ENCODE measurements at places on chromosomes 3 and 15.

DNA sequence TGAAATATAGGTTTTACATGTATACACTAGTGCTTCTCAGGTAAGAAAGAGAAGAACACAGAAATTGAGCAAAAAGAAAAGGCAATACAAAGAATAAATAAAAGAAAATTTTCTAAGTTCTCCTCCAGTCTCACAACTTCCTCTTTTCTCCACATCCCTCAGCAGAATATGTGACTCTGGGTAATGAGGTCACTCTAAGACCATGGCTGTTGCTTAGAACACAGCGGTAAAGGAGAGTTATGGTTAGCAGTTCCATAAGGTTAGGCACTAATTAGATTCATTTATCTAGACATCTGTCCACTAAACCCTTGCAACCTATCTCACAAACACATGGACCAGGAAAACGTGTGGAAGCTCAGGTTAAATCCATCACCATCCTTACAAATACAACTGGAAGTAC lies 47.9 kb downstream of the IGSF11 start:
- DNase-seq, result no peak

DNA sequence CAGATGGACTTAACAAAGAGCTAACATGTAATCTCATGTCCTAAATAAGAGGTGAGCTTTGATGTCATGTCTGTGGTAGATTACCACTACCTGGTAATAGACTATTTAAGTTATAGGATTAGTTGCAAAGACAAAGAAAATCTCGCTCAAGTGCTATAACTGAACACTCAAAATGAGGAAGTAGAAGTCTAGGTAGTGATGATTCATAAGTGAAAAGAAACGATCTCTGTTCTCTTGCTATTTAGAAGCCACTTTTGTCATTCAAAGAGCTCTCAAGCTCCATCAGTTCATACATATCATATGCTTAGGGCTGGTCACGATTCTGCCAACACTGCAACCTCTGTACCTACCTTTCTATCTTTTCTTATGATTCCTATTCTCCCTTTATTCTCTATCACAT lies 110.9 kb downstream of the EDEM1 start:
- DNase-seq, result no peak

DNA sequence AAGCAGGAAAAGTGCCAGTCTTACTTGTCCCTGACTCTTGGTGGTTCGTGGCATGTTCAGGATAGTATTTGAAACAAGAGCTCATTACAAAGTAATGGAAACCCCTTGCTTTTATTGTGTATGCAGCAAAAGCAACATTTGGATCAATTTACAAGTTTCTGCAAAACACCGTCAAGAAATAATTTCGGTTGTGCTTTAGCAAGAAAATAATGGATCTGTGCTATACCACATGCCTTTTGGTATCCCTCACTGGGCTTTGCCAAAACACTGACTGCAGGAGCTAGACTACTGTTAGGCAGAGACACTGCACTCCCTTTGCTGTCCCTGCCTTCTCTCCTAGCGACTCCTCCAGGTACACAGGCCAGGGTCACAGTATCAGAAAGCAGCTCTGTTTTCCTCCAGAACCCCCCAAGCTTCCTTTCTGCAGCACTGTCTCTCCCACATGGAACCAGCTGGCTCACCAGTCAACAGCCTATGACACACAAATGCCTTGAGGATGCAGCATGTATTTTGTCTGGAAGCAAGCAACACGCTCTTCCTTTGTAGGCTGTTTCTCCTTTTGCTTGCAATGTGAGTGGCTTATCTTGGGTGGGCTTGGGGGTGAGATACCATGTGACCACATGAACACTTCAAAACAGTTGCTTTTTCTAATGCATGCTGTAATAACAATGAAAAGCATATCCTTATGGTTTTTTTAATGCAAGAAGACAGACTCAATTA lies 111.4 kb downstream of the PGPEP1L start:
- no peak for DNase-seq

DNA sequence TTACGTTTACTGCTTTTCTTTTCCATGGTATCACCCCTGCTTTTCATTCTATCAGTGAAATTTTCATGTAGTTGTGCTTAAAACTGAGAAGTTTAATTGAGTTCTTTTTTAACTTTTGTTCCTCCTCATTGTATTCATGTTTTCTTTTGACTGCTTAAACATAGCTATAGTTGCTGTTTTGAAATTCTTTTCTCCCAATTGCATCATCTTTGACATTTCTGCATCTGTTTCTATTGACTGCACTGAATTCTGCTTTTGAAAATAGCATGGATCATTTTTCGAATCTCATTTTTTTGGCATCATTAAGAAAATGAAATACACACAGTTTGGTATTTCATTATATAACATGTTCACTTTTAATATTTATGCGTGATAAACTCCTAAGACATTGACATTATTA lies 694.9 kb downstream of the MECOM start:
- DNase-seq, result no peak

- DNase-seq, result no peak
These were observed 328.4 kb upstream of the NECTIN3 start for GRCh38 chr3:110743202-110743601.

DNA sequence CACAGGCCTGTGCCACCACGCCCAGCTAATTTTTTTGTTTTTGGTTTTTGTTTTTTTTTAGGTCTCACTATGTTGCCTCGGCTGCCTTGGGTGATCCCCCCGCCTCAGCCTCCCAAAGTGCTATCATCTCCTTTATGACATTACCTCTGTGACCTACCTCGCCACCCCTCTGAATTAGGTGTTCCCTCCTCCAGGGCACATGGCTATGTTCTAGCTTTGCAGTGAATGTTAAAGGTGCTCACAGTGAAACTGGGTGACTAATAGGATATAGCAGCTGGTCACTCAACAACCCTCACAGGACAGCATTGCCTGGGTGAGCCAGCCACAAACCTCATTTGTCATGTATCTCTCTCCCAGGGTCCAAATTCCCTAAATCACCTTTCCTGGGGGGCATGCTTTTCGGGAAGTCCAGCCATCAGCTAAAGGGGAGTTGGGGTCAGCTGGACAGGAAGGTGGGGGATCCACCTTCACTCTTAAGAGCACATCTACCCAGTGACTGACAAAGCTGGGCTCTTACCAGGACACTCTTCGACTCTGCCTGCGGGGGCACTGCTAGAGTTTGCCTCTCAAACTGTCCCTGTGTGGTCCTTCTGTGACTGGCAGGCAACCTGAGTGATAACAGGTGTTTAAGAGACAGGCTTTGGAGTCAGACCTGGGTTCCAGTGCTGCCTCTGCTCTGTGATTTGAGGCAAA lies 1.6 kb upstream of the TTLL3 start:
- no peak for DNase-seq

- DNase-seq, result no peak
These were observed 10.5 kb upstream of the EPHA6 start for GRCh38 chr3:96803870-96804269.

GRCh38 chr3:160224811-160225175 lies 429 bp upstream of the C3orf80 start:
- no peak for DNase-seq

GRCh38 chr15:69675731-69676130 lies 223.1 kb downstream of the RPLP1 start:
- DNase-seq, result no peak

GRCh38 chr15:50315814-50316630 lies 39.0 kb downstream of the GABPB1 start:
- DNase-seq, result no peak

DNA sequence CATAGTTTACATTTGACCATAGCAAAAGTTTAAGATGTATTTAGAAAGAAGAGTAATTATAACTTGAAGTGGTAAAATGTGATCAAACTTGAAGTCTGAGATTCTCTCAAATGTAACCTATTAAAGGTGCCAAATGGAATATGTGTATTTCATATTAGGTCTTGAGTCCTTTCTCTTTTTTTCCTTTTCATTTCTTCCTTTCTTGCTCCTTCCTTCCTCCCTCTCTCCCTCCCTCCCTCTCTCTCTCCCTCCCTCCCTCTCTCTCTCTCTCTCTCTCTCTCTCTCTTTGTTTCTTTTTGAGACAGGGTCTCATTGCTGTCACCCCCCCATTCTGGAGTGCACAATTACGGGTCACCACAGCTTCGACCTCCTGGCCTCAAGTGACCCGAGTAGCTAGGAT lies 47.7 kb downstream of the MAP2K5 start:
- DNase-seq, result no peak

- no peak for DNase-seq
These were observed 10.7 kb upstream of the SLC15A2 start for GRCh38 chr3:121883507-121883906.

DNA sequence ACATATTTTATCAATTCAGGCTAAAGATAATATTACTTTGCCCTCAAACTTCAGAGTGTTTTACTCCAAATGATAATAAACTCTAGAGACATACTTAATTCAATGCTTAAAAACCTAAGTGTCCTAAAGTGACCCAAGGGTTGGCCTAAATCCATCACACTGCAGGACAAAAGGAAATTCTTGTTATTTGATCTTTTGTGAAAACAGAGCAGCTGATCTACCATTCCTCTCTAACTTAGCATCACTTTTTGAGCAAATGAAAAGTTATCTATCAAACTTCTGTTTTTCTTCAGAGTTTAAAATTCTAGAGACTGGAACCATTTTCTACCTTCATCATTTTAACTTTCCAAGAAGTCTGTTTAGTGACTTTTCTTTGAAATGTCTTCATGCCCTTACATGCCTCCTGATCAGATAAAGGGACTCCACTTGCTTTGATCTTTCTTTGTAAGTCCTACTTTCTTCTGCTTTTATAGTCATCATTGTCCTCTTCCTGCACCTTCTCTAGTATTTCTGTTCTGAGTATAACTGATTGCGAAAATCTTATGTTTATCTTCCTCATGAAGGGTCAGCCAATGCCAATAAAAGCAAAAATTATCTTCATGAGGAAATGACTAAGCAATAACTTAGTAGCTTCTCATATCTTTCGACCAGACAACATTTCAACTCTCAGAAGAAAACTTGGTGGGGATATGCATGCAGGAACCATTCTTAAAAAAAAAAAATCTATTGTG lies 378.7 kb upstream of the TGFBR2 start:
- DNase-seq, result no peak

DNA sequence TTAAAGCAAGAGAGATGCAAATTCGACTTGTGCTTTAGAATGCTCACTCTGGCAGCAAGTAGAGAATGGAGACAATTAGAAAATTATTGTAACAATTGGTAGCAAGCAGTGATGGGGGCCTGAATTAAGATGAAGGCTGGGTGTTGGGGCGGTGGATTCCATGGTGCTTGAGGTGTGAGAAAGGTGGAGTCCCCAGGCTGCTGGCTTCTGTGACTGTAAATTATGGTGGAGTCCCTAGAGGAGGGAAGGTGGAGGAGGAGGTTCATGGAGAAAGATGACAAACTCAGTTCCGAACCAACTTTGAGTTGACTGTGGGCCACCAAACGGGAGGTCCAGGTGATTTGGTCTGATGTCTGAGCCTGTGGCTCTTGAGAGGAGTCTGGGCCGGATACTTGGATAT lies 10.7 kb upstream of the SMAD3 start:
- DNase-seq, result no peak

DNA sequence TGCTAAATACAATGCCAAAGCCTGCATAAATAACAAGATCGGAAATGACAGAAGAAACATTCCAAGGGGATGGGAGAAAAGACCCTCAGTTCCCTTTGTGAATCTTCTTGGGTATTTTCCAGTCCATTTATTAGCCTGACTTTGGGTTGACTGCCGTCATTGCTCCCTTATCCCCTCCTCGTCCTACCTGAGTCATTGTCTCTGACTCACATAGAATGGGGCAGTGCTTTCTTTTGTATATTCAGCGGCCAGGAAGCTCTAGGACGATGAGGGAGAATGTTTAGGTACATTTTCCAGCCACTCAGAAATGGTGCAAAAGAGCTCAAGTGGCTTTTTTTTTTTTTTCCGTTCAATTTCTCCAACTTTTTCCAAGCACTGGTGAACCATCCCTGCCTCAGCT lies 71.6 kb downstream of the KAT2B start:
- no peak for DNase-seq

Measured in activated naive CD8-positive, alpha-beta T cell treated with anti-CD3 and anti-CD28 coated beads, Interleukin-2, amount 50 U/mL, for 16 hours (primary cell).